Thoracic aorta (tissue), 2 donors: ENCODE measurements at places on chromosomes 16 and 17. TPM values are rescaled to one million over a fixed set of nuclear protein-coding genes. Genes with fewer than 3 reads are reported as not detected.

SMPD3 gene
- 0.41 TPM for total RNA-seq

DNA sequence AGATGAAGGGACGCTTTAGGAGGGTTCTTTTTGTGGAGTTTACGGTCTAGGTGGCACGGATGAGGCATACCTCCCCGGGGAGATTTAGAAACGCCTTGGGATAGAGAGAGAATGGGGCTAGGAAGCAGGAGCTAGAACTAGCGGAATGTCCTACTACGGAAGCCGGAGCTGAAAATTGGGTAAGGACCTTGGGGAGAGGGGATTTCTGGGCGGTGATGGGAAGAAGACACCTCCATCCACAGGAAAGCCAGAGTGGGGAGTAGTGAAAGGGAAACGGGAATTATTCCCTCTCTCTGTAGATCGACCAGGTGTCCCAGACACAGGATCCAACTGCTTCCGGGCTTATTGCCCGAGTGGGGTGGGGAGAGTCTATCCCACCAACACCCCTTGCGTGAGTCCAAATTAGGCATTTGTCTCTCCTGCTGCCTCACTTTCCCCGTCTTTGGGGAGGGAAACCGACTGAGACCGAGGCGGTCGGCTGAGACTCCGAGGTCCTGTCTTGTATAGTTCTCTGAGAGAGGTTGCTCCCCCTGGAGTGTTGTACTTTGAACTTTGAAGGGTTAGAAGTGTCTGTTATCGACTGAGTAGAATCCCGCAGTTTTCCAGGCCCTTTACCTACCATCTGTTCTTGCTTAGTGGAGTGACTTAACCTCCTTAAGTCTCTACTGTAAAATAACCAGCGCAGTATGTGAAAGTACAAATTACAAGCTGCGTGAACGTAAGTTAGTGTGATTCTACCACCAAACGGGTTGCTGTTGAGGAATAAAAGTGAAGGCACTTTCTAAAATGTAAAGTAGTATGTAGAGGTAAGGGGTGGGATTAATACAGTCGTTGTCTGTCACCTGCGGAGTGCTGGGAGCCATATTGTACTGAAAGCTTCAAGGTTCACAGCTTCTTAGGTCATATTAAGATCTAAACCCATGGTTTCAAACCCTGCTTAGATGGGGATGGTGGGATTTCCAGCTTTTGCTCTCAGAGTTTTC is 1.0 kb downstream of the RSPRY1 start:
- no peak for DNase-seq

DNA sequence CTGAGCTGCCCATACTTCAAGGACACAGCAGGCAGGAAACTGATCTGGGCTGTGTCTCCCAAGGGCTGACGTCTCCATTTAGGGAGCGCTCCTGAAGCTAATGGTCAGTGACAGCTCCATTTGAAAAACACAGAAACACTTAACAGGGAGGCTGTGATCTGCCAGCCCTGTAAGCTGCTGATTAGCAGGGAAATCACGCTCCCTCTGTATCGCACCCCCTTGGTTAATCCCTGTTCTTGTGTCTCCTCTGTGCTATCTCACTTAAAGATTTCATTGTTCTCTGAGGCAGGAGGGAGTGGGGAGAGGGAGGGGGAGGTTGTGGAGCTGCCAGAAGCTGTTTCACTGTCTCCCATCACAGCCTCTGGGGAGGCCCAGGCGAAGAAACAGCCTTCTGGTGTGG is 47.4 kb upstream of the CACNG3 start:
- DNase-seq = no peak

- DNase-seq = no peak
Measured at GRCh38 chr17:76556765-76557367, 17.0 kb downstream of the PRCD start.

GRCh38 chr17:81397314-81398175 is 2.3 kb downstream of the BAHCC1 start:
- DNase-seq = no peak

ABCA6 gene
- 38.5 TPM for total RNA-seq

TEKT5 gene
- not detected for total RNA-seq

DNA sequence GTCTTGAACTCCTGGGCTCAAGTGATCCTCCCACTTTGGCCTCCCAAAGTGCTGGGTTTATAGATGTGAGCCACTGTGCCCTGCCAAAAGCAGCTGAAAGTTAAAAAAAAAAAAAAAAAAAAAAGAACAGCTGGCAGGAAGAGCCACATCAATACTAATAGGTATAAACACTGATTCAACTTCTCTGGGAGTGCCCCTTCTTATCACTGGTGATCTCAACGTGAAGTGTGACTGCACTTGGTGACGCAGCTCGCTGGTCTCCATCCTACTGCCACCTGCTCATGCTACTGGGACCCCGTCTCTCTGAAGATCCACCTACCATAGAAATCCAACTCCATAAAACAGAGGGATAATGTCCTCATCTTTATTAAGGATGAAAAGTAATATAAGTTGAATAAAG is 40.8 kb downstream of the RNF157 start:
- DNase-seq = no peak

SPN gene
- total RNA-seq = 10.2 TPM

GRCh38 chr16:2211923-2212347 is 1.3 kb upstream of the BRICD5 start:
- no peak for DNase-seq

DNA sequence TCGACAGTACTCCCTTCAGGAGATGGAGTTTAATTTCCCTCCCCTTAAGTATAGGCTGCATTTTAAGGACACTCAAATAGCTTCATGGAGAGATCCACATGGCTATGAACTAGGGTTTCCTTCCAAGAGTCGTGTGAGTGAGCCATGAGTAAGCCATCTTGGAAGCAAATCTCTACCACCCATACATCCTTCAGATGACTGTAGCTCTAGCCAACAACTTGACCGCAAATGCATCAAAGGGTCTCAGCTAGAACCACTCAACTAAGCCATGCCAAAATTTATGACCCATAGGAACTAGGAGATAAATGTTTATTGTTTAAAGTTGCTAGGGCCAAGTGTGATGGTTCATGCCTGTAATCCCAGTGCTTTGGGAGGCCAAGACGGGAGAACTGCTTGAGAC is 43.4 kb downstream of the METTL16 start:
- no peak for DNase-seq

- no peak for DNase-seq
Measured at GRCh38 chr17:44466339-44466738, 36.9 kb downstream of the GPATCH8 start.

- DNase-seq = no peak
Measured at GRCh38 chr17:65794572-65794971, 233.1 kb upstream of the AXIN2 start.

- DNase-seq = peak; percentile 97
Measured at GRCh38 chr17:8153957-8154607, 1.9 kb upstream of the PER1 start.

HAS3 gene
- total RNA-seq = 1.8 TPM

IGFALS gene
- total RNA-seq = 0.28 TPM

GRCh38 chr16:30068750-30069610 is 3.4 kb downstream of the ALDOA start:
- DNase-seq = no peak

DNA sequence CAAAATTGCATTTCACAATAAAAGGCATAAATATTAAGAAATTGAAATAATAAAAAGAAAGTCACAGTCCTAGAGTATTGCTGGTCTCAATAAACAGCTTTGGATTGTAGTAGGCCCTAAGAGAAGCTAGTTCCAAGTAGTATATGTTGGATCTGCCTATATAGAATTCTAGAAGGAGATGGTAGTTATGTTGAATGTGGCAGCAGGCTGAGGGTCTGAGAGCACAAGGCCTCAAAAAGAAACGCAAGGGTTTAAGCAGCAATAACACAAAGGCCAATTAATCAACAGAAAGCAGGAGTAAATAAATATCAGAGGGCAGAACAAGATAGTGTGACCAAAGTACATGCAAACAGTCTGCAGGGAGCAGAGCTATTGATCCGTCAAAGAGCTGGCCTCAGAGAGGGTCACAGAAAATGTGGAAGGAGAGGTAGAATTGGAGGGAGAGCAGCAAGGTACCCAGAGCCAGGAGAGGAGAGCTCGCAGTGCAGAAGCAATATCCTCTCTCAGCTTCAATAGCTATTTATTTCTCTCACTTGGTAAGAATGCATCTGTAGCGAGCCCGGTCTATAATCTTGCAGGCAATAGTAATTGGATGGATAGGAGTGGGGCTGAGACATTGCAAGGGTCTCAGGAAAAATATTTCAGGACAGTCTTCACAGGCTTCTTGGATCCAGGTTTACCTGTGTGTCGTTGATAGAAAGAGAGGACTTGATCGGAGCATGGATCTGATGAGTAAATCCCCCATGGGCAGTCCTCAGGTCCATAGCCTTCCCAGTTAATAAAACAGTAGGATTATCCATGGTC is 25.1 kb upstream of the MED13 start:
- no peak for DNase-seq

CD300LF gene
- not detected for total RNA-seq

GRCh38 chr17:71467719-71468118 is 653.1 kb upstream of the SOX9 start:
- no peak for DNase-seq

GRCh38 chr17:79902146-79902791 is 63.0 kb upstream of the CBX4 start:
- no peak for DNase-seq

TBC1D16 gene
- 52.1 TPM for total RNA-seq

DNA sequence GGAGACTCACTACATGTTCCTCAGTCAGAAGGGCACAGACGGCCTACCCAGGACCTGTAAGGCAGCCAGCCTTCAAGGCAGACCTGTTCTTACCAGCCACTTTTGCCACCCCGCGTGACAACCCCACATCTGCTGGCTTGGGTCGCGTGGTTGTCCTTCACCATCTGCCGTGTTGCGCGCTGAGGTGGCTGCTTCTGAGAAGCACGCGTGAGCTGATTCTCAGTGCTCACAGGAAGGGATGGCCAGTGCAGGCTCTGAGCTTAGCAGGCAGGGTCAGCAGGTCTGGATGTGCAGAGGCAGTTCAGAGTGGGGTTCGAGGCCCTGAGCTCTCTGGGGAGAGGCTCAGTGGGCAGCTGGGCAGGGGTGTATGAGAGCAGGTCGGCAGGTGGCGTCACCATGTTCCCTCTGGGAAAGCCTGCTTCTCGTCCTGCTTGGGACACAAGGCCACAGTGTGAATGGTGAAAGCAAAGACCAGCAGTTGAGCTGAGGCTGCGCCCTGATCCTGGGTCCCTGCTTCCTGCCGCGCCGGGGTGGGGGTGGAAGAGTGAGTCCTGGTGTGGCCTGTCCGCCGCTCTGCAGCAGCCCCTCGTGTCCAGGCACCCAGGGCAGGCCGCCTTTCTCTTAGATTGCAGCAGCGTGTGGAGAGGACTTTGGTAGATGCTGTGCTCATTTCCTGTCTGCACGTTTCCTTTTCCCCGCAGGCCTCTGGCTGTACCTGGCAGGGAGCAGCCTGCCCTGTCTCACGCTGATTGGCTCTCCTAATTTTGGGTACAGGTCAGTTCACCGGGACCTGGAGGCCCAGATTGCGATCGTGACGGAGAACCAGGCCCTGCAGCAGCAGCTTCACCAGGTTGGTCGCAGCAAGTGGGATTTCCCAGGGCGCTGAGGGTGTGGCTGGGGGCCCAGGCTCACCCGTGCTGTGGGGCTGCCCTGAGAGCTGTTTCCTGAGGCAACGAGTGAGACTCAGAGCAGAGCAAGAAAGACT is 36.0 kb downstream of the PGS1 start:
- no peak for DNase-seq

GRCh38 chr16:14194721-14195120 is 123.6 kb downstream of the MRTFB start:
- no peak for DNase-seq

GRCh38 chr16:30380803-30381208 is 1.6 kb downstream of the SEPTIN1 start:
- no peak for DNase-seq

DNA sequence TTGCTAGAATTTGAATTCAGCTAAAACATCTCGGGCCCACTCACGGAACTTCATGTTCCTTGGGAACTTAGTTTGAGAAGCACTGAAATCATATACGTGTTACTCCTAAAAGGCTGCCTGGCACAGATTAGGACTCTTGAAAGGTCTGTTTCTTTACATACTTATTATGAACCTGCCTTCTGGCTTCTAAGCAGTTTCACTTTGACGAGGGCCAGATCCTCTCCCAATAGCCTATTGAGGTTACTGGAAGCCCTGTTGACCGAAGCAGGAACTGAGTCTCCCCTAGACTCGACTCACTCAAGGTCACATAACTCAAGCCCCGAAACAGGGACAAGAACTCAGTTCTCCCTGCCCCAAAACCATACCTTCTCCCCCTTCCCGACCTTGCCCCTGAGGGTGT is 121.9 kb upstream of the PLCG2 start:
- no peak for DNase-seq

- DNase-seq = no peak
Measured at GRCh38 chr17:69123626-69124025, 18.1 kb downstream of the ABCA6 start.

KLHL10 gene
- total RNA-seq = not detected

CTCF gene
- 26.7 TPM for total RNA-seq

GRCh38 chr17:40915199-40915661 is 22.2 kb downstream of the KRT23 start:
- DNase-seq = no peak

BFAR gene
- total RNA-seq = 27.2 TPM

DNA sequence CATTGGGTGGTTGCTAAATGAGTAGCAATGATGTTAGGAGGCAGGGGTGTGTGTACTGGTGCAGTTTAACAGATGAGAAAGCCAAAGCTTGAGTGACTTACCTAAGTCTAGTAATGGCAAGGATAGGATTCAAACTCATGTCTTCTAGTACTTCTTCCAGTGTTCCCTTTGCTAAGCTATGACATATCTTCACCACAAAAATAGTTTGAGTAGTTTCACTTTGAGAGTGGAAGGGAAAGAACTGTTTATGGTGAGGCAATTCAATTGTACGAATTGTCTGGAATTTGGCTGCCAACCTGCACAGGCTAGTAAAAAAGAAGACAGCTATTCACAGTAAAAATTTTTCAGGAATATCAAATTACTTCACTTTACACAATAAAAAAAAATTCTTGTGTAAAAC is 138.0 kb downstream of the NLK start:
- DNase-seq = no peak

DNA sequence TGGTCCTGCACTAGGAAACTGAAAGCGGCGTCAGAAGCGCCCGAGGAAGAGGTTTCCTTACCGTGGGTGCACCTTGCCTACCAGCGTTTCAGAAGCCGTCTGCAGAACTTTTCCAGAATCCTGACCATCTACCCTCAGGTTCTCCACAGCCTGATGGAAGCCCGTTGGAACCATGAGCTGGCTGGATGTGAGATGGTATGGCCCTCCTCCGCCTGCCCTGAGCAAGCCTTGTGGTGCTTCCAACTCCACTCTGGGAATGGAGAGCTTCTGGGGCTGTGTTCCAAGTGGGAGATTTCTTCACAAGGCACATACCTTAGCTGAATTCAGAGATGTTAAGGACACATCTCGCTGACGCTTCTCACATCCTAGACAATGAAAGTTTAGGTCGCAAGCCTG is 51.8 kb upstream of the ENDOV start:
- DNase-seq = no peak

GRCh38 chr16:30844671-30845449 is 49.0 kb downstream of the BCL7C start:
- DNase-seq = peak; percentile 60

GRCh38 chr16:89599902-89600301 is 13.5 kb upstream of the DPEP1 start:
- no peak for DNase-seq

- DNase-seq = no peak
Measured at GRCh38 chr17:75115555-75115954, 5.8 kb downstream of the ARMC7 start.

PRAC1 gene
- not detected for total RNA-seq

CASKIN1 gene
- total RNA-seq = not detected
